ENCODE measurements at places on chromosomes 7 and 10.

GRCh38 chr7:431658-432111, 88.0 kb downstream of the PDGFA start:
- no peak for DNase-seq

DNA sequence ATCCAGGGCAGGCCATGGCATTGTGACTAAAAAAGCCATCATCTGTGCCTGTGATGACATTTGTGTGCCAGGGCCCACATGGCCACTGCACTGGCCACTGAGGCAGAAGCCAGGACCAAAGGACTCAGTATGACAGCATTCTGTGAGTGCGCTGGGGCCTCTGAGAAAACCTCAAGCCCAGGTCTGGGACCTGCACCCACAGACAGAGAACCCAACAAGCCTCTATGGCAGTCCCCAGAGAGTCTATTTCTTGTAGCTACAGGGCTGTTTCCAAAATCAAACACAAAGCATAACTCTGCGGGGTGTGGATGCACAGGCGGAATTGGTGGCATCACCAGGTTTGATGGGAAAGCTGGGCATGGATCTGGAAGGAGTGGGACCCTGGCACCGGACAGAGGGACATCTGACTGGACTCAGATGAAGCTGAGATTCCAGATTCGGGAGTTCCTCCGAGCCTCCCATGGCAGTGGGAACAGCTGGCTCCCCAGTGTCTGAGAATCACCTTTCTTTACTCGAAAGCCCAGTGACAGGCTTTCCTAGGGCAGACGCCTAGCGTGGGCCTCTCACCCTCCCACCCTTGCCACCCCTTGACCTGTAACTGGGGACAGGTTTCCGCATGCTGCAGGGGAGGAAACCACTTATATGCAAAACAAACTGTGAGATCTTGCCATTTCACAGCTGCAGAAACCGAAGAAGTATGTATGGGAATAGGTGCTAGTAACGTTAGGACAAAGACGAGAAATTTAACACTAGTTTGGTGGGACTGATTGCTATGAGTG, 70.6 kb upstream of the RHEB start:
- DNase-seq: no peak

GRCh38 chr7:44065431-44066110, at the start of gene PGAM2:
Gene PGAM2 (minus strand): TSS chr7:44065567. CDS start chr7:44065529, 38 bp downstream.
- DNase-seq: no peak

- DNase-seq: no peak
Observed at GRCh38 chr10:43295436-43295835, 28.6 kb upstream of the RASGEF1A start.

- DNase-seq: no peak
Observed at GRCh38 chr7:143877098-143877497, 24.9 kb downstream of the TCAF1 start.

GRCh38 chr7:147756300-147756699, 834.3 kb upstream of the C7orf33 start:
- no peak for DNase-seq

DNA sequence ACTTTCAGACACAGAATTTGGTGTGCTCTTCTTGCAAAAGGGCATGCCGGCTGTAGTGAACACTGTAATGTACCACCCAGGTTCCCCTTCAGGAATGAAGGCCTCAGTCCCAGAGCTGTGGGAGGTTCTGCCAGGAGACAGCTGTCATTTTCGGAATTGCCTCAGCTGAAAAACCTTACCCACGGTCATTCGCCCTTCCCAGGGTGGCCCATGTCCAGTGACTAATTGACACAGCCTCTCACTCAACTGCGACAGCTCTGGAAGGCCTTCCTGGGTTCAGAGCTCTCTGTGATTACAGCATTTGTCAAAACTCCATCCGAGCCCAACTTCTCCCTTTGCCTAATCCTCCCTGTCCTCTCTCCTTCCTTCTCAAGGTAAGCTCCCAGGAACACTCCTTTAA, 43.7 kb upstream of the WAC start:
- no peak for DNase-seq

- DNase-seq: no peak
Observed at GRCh38 chr10:125559210-125559609, 123.8 kb downstream of the TEX36 start.

GRCh38 chr10:113180401-113181154, 230.5 kb downstream of the TCF7L2 start:
- no peak for DNase-seq

DNA sequence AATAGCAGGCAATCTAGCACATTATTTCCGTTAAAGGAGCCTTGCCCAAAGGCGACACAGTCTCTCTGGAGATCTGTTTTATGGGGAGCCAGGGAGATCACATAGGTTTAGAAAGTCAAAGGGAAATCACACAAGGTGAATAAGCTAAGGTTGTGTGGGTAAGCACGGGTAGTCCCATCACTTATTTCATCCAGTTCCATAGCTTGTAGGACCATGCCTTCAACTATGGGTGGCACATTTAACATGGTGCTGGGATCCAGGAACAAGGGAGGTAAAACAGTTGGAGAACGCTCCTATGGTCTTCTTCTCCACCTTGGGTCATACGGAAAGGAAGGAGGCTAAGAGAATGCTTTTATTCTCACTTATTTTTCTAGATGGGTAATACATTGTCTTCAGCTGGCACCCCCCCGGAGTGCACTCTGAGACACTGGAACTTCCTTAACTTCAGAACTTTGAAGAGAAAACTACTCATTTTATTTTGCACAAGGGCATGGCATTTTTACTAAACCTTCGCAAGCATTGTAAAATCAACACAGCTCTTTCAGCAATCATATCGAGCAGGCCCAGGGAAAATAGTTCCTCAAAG, 435.4 kb downstream of the KIF20B start:
- DNase-seq: no peak

DNA sequence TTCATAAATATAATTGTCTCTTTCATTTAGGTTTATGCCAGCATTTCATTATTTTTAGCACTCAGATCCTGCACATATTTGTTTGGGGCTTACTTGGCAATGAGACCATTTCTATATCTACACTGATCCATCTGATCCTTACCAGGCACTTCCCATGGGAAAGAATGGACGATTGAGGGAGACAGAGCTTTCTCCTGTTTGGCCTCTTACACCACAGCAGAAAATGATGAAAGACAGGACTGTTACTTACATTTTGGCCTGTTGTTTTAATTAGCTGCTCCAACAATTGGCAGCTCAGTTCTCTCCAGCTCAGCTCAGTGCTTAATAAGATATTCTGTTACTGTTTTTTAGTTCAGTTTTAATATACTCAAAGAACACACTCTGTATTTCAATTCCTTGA, 77.6 kb upstream of the RSU1 start:
- DNase-seq: no peak

- no peak for DNase-seq
Observed at GRCh38 chr7:29105191-29105590, 41.1 kb downstream of the CPVL start.

DNA sequence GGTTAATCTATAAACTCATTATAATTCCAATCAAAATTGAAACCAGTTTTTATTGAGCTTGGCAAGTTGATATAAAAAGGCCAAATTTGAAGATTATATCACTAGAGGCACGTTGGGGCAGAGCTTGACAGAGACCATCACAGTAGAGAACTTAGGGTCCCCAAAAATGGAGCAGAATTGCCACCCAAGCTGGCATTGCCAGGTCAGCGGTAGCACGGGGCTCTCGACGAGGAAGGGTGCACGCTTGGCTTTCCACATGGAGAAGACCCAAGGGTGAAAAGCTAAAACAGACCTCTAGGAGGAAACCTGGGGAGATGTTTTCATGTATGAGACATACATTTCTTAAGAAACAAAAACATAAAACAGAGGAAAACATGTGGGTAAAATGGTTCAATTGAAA, 4.3 kb upstream of the JAKMIP3 start:
- DNase-seq: no peak

- no peak for DNase-seq
Observed at GRCh38 chr10:22704942-22705341, 9.4 kb downstream of the PIP4K2A start.

- no peak for DNase-seq
Observed at GRCh38 chr7:134435161-134435920, 23.6 kb downstream of the AKR1B1 start.

GRCh38 chr7:8277394-8277982, 15.5 kb upstream of the ICA1 start:
- no peak for DNase-seq

GRCh38 chr7:3300651-3301448, at the start of gene SDK1:
Gene SDK1 (plus strand): TSS chr7:3301252. CDS start chr7:3301587, 335 bp downstream.
- DNase-seq: peak; percentile 87

DNA sequence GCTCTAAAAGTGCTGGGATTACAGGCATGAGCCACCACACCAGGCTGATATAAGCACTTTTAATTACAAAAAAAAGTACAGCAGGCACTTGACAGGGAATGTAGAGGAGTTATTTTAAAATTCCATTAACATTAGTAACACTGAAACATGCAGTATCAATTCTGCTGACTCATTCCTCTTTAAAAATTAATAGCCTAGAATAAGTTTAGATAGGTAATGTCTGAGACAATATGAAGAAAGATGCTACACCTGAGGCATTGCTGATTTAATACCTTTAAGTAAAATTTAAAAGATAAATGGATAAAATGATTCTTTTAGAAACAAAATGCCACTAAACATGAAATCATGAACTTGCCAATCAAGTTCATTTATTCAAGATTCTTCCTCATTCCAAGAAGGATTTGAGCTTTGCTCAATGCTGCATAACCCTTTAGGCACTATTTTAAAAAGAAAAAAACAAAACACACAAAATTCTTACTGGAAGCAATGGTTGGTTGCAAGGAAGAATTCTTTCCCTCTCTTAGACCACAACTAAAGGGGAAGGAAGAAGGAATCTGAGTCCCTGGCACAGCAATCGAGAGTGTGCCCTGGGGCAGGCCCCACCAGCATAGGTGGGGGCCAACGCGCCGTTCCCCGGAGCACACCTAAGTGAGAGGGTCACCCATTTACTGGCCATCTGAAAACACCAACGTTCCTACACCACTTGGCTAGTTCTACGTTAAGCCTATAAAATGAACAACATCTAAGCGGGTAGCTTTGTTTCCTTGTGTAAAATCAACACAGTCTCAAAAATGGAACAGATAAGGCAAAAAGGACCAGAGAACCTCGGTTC, 26.6 kb downstream of the ESYT2 start:
- DNase-seq: no peak

- no peak for DNase-seq
Observed at GRCh38 chr7:66418537-66418936, 210.1 kb upstream of the KCTD7 start.

DNA sequence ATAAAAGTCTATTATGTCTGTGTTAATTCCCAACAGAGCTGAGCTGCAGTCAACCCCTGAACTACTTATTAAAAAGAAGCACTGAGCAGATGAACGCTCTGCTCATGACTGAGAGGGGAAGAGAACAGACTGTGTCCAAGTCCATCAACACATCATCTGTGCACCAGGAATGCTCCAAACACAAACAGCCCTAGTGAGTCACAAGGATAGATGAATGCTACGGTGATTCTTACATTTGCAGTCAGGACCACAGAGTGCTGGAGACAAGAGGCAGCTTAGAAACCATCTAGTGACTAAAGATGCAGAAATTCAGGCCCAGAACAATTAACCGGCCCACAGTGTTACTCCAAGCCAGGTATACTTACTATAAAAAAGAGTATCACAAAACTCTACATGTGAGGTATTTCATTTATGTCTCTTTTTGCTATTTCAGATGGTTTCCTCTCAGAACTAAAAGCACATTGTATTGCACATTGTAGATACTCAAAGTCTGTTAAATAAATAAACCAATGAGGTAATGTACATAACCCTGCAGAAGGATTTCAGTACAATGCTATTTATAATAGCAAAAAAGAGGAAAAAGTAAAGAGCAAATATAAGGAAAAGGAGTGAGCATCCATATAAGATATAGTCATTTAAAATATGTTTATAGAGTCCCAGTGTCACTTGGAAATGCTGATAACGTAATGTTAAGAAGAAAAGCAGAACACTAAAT, 159.2 kb downstream of the KCNMA1 start:
- peak; percentile 24 for DNase-seq

DNA sequence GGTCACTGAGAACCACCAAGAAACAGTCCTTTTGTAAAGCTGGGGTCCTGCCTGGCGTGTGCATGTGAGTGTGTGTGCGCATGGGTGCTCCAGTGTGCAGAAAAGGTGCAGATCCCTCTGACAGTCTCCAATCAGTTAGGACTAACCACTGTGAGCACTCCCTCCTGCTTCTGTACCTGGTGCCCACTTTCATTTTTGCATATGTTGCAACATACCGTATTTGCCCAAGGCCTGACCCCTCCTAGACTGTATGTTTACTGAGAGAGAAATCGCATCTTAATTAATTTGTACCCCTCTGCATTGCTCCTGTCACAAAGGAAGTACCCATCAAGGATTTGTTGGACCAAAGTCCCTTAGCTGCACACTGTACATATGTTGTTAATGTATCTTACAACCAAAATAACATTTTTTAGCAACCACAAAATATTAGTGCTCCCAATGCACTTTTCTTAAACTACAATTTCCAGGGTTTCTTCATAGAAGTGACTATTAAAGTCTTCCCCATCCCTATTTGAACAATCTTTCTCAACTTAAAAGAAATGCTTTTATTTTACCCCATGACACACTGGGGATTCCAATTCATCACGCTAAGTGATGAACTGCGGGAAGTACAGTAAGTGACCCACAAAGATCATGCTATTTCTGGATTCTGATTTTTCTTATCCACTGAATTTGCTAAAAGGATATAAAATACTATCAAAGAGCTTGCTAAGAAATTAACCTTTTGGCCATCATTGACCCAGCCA, 16.6 kb downstream of the PAXIP1 start:
- DNase-seq: no peak

DNA sequence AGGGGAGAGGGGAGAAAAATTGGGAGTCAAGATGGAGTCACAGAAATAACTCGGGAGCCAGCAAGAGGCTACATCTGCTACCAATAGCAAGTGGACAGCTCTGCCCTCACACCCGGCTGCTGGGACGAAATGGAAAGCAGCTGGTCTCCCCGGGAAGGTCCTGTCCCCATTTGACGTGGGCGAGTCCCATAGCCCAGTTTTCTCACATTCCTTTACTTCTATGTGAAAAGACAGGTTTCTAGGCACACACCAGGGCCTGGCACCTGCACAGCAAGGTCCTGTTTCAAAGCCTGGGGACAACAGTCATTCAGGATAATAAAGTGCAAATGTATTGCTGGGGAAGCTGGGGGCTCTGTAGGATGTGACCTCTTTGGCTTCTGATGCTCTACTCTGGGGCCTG, 162.6 kb downstream of the OAT start:
- no peak for DNase-seq

GRCh38 chr10:71971769-71972555, 7.8 kb downstream of the CHST3 start:
- DNase-seq: no peak

GRCh38 chr10:67487906-67488619, 207.9 kb downstream of the CTNNA3 start:
- DNase-seq: no peak

GRCh38 chr10:99318475-99318874, 10.7 kb upstream of the CNNM1 start:
- DNase-seq: no peak

DNA sequence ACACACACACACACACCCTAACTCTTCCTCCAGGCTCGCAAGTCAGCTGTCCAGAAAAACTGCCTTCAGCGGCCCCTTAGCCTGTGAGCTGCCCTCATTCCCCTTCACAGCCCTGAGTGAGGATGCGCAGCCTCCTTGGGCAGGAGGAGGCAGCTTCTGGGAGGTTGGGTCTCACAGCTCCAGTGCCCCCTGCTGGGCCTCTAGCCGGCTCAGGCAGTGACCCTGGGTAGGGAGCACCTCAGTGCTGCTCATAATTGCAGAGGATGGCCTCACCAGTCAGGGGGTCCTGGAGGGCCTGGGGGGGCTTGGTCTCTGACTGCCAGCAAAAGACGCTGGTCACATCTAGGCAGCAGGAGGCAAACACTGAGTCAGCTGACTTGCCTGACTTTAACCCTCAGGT, 43.7 kb downstream of the ZNF273 start:
- no peak for DNase-seq

GRCh38 chr10:88964869-88965415, 12.4 kb upstream of the ACTA2 start:
- DNase-seq: no peak
